ENCODE measurements at places on chromosomes 12 and 14.

DNA sequence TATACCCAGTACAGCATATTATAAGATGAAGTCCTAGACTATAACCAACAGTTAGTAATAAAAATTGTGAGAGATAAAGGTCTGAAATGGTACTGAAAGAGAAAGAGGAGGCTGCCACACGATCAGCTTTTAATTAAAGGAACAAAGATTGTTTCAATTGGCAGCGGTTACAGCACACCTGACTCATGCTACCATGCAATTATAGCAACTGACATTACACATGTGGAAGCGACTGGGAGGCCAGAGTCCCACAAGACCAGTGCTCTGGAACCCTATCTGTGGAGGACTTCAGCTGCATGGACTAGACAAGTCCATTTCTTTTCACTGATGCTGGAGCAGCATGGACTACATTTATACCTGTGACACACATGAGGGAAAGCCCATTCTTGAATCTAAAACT, 55.2 kb downstream of the SEL1L start:
- DNase-seq = no peak

DNA sequence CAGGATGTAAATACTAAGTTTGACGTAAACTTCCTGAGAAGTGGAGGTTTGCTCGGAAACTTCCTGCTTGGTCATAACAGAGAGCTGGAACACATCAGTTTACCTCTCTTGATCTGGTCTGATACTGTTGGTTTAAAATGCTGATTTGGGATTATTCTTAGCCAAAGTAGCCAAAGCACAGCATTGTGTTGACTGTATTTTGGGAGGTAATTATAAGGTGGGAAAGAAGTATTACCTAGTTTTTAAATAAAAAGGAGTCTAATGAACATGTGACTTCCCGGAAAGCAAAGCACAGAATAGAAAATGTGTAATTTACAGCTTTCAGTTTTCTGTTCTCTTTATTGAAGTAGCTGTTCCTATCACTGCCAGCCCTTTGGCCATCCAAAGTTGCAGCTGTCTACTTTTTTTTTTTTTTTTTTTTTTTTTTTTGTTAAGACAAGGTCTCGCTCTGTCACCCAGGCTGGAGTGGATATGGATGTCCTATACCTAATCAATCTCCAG, 52.2 kb upstream of the SRP54 start:
- no peak for DNase-seq

GRCh38 chr12:87667378-87667777, 361.8 kb downstream of the C12orf50 start:
- no peak for DNase-seq

GRCh38 chr14:60648934-60649874, at the start of gene SIX1:
SIX1 (minus strand) TSS chr14:60649477; CDS start chr14:60649189, 288 bp downstream.
- DNase-seq = no peak

- DNase-seq = no peak
Observed at GRCh38 chr14:75091251-75091650, 21.8 kb downstream of the ZC2HC1C start.

DNA sequence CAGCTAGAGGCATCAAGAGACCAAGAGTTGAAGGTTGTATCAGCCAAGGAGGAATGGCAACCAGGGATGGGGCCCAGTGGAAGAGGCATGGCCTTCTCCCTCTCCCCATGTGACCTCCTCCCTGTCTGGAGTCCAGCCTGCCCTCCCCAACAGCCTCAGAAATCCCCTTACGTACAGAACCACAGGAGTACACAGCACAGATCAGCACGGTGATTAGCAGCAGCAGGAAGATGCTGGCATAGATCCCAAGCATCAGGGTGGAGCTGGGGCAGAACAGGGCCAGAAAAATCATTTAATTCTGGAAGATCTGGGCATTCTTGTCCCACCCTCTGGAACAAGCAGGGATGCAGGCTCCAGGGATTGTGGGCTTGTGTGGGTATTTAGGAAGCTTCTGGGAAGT, 14.4 kb downstream of the ADCY6 start:
- no peak for DNase-seq

DNA sequence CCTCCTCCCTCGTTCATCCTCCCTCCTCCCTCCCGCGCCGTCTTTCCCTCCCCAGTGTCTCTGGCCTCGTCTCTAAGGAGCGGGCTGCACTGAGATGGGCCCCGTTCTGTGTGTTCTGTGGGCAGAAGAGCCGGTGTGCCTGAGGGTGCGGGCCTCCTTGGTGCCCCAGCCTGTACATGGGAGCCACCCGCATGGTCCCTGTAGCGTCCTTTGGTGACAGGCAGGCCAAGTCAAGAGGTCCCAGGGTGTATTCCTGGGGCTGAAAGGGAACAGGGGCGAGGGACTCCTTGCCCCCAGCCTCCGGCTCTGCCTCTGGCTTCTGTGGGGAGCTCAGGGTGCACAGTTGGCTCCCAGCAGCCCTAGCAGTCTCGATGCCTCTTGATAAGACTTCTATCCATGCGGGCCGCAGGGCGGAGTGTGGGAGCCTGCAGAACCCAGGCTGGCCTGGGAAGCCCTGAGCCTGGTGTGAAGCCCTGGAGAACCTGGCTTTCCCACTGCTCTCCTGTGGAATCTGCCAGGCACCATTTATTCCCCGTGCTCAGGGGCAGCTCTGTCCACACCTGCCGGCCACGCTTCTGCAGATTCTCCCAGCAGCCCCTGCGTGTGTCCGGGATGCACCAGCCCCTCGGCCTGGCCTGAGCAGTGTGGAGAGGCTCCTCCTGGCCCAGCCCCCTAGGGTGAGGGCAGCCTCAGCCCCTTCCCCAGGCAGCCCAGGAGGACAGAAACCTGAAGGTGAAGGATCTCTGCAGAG, 181.3 kb downstream of the KIF26A start:
- DNase-seq = no peak

GRCh38 chr12:64010069-64010686, 165.7 kb downstream of the SRGAP1 start:
- DNase-seq = no peak

GRCh38 chr14:105151084-105151837, 17.3 kb downstream of the JAG2 start:
- no peak for DNase-seq

- no peak for DNase-seq
Observed at GRCh38 chr12:104708891-104709290, 249.2 kb downstream of the SLC41A2 start.
